ENCODE measurements at places on chromosomes 5 and 9.
A peak's percentile ranks its signal among the peaks of the same experiment; 100 is the strongest.

- DNase-seq, result no peak
These were observed 22.6 kb downstream of the CD180 start for GRCh38 chr5:67173959-67174358.

GRCh38 chr9:11872471-11872870 is 820.7 kb upstream of the TYRP1 start:
- no peak for DNase-seq

DNA sequence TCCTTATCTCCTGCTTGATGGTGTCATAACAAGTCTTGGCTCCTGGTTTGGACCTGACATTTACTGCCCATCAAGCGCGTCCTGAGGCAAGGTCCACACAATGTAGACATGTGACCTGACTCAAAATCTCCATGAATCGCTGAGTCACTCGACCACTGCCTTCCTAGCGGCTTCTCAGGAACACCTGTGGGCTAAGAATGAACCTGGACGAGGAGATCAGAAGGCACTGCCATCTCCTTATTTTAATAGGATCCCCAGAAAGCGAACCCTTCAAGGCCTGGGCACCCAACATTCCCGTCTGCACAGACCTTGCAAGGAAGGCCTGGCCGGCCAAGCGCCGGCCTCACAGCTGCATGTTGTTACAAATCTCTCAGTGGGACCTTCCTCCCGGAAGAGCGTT is 60.6 kb upstream of the IRX1 start:
- no peak for DNase-seq

DNA sequence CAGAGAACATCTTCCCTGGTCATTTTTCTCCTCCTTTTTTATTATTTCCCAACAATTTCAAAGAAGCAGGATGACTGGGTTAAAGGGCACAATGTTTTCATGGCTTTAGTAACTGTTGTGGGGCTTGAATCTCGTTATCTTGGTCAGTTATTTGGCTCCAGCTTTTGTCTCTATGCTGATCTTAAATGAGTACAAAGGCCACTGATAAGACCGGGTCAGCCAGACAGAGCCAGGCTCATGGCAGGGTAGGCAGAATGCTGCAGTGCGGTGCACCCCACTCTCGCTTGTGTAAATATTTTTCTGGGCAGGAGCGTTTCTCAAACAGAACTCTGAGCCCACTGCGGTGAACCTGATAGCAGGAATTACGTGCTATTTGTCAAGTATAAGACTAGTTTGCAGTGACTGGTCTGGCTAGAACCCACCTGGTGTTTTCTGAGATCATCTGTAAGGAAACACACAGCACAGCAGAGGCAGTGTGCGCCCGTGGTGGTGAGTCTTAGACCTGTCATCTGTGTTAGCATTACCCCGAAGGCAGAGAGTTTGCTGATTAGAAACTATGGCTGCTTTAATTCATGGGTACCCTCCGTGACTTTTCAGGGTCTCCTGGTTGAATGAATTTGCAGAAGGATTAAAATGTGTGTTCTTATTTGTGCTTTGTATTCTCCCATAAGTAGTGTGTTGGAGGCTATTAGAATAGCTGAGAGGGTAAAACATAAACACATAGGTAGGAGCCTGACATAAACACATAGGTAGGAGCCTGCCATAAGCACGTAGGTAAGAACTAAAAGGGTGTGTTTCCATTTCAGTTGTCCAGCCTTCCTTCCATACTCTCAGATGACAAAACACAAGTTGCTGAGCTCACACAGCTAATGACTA is 158.6 kb upstream of the DMRT1 start:
- no peak for DNase-seq

DNA sequence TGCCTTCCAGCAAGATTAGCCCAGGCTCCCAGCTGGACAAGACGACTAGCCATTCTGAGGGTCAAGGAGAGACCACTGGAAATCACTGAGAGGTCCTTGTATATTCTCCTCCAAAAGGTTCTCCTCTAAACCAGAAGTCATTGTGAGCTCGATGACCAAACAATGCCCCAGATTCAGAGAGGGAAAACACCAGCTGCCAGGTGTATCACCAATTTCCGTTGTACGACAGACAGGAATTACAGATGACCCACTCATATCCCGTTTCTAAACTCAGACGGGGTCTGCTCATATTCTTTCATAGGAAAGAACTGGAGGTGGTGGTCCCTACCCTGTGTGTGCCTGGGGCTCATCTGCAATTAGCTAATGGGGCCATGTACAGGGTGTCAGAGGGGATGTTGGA is 14.2 kb downstream of the FAXDC2 start:
- no peak for DNase-seq

- no peak for DNase-seq
These were observed 79.2 kb upstream of the SPRY4 start for GRCh38 chr5:142404046-142404477.

- no peak for DNase-seq
These were observed 42.4 kb downstream of the STARD4 start for GRCh38 chr5:111469903-111470302.

GRCh38 chr9:73154722-73155121 is 3.1 kb downstream of the ANXA1 start:
- DNase-seq, result no peak

DNA sequence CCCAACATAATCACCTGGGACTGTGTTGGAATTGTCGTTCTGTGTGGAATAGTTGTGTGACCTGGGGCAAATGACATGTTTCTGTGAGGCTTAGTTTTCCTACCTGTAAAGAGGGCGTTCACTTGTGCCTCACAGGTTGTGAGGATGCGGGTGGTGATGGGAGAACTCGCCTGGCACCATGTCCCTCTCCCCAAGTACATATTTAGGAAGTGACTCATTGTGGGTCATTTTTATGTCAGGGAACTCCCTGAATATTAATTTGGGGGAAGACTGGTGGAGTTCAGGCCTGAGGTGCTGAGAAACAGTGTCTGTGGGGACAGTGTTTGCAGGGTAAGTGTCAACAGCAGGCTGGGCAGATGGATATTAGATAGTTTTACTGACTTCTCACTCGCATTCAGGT is 144.7 kb downstream of the KDM4C start:
- DNase-seq, result no peak

GRCh38 chr5:172189693-172190296 is 1.8 kb upstream of the STK10 start:
- no peak for DNase-seq

- no peak for DNase-seq
These were observed 976.1 kb upstream of the NUDT12 start for GRCh38 chr5:104538734-104539133.

DNA sequence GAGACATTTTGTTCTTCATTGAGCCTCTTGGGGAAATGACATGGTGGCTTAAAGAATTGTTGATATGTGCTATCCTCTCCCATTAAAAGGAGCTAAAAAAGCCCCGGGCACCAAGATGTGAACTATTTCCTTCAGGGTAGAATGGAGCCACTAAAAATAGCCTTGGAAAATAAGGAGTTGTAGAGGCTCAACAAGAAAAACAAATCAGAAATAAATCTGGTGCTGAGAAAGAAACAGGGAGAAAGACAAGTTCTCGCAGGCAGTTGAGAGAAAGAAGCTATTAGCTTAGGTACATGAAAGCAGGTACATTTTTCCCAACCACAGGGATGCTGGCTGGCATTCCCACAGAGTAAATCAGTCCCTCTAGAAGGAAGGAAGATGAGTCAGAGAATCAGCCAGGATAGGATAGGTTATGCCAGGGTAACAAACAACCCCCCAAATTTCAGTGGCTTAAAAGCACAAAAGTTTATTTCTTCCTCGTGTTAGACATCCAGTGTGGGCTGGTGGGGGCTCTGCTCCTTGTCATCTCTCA is 134.6 kb upstream of the ADRA1B start:
- no peak for DNase-seq

GRCh38 chr9:79610791-79611614 is 39.2 kb downstream of the TLE4 start:
- no peak for DNase-seq

GRCh38 chr9:13524245-13524644 is 244.8 kb upstream of the MPDZ start:
- DNase-seq, result no peak

DNA sequence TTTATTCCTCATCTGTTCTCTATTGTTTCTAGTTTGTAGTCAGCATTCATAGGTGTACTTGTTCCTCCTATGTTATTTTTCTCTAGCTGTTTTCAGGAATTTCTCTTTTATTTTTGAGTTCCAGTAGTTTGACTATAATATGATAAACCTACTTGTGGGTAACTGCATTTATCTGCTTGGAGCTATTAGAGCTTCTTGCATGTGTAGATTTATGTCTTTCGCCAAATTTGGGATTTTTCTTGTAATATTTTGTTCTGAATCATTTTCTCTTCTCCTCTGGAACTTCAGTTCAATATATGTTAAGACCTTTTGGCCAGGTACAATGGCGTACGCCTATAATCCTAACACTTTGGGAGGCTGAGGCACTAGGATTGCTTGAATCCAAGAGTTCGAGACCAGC is 37.4 kb downstream of the JMY start:
- no peak for DNase-seq

DNA sequence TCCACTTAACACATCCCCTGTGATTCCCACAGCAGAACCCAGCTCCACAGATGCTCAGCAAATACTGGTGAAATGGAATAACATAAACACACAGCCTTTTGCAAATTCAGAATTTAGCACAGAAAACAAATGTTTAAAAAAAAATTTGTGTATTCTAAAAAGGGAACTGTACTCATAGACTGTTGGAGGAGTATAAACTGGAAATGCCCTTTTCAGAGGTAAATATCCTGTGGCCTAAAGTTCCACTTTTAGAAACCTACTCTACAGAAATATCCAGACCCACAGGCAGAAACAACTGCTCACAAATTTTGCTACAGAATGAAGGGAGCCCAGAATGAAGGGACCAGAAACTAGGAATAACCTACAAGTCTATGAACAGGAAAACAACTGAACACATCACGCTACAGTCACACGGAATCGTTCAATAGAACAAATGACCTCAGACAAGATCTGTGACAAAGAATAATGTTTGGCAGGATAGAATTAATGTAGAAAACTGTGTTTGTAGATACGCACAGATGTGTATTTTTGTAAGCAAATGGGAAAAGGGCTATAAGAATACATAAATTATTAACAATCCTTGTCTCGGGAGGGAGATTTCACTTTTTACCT is 78.5 kb downstream of the SHB start:
- no peak for DNase-seq

- DNase-seq, result no peak
These were observed 53.0 kb downstream of the PSD2 start for GRCh38 chr5:139848508-139849100.

GRCh38 chr5:132008163-132008473 is 3.3 kb downstream of the ACSL6 start:
- DNase-seq, result no peak

DNA sequence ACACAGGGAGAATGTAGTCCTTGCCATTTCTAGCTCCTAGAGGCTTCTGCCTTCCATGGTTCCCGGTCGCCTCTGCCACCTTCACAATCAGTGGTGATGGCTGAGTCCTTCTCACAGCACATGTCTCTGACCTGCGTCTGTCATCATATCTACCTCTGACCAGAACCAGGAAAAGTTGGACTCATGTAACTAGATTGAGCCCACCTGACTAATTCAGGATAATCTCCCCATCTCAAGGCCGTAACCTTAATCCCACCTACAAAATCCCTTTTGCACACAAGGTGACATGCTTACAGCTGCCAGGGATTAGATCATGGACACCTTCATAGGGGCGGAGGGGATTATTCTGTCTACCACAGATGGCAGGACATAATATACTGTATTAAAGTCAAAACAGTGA is 375.6 kb downstream of the ICE1 start:
- no peak for DNase-seq

GRCh38 chr9:130333041-130333711 is 67.6 kb downstream of the HMCN2 start:
- DNase-seq, result no peak

DNA sequence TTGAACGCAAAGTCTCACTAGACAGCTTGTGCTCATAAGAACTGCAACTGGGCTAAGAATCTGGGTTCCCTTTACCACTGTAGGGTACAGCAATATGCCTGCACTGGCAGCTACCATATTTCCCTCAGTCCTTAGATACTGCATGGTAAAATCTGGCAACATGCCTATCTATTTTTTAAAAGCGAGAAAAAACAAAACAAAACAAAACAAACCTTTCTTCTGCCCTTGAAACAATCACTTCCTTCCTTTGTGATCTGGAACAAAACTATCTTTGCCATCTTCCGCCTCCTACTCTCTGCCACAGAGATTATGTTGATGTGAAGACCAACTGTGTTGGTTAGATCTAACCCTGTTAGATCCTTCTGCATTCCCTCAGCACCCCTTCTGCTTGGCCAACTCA is 242.9 kb downstream of the EBF1 start:
- no peak for DNase-seq

DNA sequence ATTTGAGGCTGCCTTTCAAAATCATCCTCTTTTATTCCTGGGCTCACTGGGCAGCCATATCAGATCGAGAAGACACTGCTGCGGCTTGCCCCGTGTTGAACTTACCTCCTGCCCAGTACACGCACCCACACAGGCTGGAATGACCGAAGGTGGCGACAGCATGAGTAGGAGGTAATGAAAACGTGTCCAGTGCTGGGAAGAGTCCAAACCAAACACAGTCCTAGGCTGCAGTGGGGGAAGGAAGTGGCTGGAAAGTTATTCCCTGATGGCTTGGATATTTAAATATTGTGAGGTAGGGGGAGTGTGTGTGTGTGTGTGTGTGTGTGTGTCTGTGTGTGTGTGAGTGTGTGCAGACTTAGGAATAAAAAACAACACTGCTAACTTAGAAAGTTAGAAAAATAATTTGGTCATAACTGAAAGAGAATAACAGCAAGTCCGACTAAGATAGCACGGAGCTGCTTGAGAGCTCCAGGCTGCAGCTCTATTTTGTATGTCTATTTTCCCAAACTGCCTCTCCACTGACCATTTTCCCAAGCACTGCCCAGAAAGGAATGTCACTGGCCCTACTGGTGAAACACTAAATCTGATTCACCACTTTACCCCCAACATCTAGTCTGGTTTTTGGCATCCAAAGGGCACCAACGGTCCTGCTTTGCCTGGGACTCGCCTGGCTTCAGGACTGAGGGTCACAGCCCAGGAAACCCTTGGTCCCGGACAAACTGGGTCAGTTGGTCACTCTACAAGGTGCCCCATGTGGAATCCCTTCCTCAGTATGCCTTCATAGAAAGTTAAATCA is 41.2 kb downstream of the ANKH start:
- DNase-seq, result no peak

- DNase-seq, result no peak
These were observed 96.1 kb downstream of the F2RL2 start for GRCh38 chr5:76526950-76527583.

- DNase-seq, result peak; percentile 18
These were observed 1.4 kb downstream of the TBC1D9B start for GRCh38 chr5:179906294-179906794.

GRCh38 chr9:127686461-127687393 is 20.1 kb upstream of the CFAP157 start:
- no peak for DNase-seq

- no peak for DNase-seq
These were observed 12.1 kb upstream of the BARX1 start for GRCh38 chr9:93967020-93967803.

DNA sequence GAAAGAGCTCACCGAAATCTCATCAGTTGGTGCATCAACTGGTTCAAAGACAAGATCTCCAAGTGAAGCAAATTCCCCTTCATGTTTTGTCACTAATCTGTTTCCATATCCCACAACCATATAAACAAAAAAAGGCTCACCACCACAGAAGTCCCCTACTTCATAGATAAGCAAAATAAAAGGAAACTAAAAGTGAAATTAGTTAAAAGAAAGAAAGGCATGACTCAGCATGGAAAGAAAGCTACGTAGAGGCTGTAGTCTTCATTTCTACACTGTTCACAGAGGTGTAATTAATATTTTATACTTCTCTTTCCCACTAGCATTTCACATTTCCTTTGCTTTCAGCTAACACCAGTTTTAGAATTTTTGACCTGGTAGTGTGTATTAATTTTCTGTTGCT is 208.0 kb downstream of the CYLC2 start:
- DNase-seq, result no peak
